ENCODE measurements at places on chromosomes 1 and 21.
A peak's percentile ranks its signal among the peaks of the same experiment; 100 is the strongest.

- DNase-seq = no peak
Measured at GRCh38 chr1:118861216-118861615, 126.9 kb downstream of the TBX15 start.

- DNase-seq = no peak
Measured at GRCh38 chr1:209383907-209384709, 199.4 kb upstream of the CAMK1G start.

DNA sequence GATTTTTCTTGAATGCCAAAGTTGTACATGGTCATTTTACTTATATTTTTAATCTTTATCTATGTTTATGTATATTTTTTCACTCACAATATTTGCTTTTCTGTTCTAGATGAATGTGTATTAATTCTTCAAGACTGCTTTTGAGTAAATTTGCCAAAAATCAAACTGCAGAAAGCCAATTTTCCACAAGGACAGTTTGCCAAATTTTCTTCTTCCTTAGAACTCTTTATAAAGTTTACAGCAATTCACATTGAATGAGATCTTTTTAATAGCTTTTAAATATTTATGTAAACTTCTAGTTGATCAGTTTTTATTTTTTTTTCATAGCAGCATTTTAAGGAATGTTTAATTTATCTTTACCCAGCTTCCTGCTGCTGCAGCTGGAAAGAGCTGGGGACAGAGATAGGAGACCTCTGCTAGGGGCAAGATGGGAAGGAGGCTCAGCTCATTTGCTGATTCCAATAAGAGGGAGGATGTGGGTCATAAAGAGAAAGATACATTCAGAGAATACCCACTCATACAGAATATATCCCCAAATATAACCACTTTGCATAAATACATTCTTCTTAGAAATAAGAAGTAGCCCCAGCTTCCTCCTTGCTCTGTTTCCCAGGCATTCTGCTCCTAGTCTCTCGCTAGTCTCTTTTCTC lies 93.0 kb downstream of the ODF2L start:
- no peak for DNase-seq

DNA sequence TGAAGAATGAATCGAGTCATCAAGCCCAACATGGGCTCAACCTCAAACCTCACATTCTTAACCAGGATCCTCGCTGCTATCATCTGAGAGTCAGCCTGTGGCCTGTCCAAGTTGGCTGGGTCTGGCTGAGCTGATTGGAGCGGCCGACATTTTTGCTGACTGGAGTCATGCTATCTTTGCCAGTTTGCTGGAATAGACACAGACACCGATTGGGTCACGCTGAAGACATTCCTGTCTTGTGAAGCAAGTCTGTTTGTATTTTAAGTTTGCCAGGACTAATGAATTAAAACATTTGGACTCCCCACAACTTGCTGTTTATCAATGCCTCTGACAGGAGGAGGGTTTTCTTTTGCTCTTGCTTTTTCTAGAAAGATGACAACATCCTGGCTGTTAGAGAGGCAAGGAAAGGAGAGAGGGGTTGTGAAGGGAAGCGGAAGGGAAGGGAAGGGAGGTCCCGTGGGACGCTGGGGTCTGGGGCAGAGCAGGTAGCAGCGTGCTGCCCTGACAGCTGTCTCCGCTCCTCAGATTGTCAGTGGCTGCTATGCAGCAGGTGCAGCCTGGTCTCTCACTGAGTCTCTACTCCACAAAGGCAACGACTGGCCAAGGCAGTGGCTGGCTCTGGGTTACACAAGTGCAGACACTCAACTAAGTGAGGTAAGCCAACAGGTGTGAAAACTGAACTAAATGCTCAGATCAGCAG lies at the start of gene MAP3K7CL:
TSS of gene MAP3K7CL (plus strand) at position 375 of the 700 bp plus-strand sequence. CDS start 2,701 bp downstream, outside the sequence.
- DNase-seq = peak; percentile 98

- no peak for DNase-seq
Measured at GRCh38 chr21:41720250-41720649, 46.6 kb downstream of the RIPK4 start.

DNA sequence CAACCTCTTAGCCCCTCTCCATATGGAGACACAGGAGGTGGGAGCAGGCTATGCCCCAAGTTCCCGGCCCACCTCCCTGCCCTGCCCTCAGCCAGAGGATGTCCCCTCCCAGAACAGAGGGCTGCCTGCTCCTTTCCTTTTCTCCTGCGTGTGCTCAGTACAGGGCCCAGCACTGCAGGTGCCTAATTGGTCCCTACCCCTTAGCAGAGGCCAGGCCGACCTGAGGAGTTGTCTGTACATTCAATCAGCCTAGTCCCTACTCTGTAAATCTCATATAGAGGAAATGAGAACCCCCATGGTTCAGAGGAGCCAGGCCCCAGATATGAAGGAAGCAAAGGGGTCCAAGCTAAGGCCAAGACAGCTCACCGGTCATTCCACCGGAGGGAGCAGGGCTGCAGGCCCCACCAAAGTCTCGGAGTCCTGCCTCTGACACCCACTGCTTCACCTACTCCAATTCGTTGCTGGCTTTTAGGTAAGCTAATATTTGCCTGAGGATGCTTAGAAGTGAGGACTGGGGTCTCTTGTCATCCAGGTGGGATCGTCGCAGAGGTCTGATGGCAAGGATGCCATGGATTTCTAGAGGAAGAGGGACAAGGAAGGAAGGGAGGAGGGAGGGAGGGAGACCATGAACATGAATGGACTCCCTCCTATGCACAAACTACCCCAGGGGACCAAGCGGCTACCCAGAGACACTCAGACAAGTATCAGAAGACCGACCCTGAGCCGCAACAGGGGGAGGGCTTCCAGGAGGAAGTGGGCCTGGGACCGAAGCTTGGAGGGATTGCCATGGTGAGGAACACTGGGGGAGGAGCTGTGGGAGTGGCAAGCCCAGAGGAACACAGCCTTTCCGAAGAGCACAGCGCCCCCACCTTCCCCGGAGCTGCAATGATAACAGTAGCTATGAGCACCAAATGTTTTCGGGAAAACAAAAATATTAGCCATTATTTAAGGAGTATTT lies 30.4 kb upstream of the FOXO6 start:
- no peak for DNase-seq

Measured in stromal cell of bone marrow (primary cell).